Stimulated activated CD8-positive, alpha-beta memory T cell treated with anti-CD3 and anti-CD28 coated beads, Interleukin-2, amount 100 ng/mL, for 1 hour (primary cell): ENCODE measurements at places on chromosomes 12 and 14.

DNA sequence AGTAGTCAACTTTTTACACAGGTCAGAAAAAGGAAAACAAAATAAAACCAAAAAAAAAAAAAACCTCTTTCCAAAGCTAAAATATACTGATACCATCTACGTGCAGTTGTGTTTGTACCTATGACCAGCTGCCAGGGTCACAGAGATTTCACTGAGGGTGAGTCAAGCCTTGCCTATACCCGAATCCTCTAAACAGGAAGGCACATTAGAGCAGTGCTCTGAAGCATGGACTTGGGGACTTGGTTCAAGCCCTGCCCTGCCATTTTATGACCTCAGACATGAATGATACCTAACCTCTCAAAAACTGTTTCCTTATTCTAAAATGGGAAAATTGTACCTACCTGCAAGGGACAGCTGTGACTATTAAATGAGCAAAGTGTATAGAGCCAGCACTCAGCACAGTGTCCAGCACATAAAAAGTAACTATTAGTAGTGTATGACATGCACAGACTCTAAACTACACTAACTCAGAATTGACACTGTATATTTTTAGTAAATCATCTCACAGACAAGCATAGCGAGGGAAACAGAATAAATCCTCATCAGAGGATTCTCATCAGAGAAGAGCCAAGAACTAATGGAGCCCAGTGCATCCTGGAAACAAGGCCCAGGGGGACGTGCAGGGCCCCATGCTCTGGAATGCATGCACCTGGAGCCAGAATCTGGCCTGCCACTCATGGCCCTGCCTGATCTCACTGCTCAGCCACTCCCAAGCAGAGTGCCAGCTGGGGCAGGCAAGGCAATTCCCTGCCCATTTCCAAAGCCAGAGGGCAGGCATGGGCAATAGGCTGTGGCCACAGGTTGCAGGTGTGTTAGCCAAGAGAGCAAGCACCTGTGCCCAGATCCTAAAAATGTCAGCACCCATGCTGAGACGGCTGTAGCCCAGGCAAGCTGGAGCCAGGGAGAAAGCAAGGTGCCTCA, 57.0 kb downstream of the NT5DC3 start:
- no peak for DNase-seq

DNA sequence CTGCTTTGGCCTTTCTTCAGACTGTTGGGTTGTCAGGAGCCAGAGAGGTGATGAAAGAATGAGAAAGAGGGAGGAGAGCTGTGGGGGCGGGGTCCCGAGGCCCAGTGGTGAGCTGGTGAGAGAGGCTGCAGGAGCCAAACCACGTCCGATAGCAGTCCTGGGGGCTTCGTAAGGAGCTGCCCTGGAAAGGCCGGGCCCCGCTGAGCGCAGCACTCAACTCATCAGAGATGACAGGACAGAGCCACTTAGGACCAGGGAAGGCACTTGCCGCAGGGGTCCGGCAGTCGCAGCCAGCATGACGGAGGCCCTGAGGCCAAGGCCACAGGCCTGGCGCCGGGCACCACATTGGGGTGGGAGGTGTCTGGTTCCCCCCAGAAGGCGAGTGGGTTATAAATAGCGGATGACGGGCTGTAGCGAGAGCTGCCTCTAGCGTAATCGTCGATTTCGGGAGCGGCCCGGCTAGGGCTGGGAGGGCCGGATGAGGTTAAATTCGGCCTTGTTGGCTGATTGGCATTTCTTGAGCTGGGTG, 179.0 kb downstream of the TSPAN9 start:
- DNase-seq: no peak

DNA sequence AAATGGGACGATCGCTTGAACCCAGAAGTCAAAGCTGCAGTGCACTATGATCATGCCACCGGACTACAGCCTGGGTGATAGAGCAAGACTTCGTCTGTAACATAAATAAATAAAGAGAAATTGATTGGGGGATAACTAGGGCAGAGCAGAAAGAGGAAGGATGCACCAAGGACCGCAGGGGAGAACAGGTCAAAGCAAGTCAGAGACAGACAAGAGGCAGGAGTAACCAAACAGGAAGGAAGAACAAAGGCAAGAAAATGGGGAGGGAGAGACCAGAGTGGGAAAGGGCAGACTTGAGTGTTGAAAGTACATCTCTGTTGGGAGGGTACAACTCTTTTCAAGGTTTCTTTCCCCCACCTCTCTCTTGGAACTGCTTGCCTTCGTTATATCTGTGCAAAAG, 50.8 kb upstream of the ELK3 start:
- DNase-seq: no peak

DNA sequence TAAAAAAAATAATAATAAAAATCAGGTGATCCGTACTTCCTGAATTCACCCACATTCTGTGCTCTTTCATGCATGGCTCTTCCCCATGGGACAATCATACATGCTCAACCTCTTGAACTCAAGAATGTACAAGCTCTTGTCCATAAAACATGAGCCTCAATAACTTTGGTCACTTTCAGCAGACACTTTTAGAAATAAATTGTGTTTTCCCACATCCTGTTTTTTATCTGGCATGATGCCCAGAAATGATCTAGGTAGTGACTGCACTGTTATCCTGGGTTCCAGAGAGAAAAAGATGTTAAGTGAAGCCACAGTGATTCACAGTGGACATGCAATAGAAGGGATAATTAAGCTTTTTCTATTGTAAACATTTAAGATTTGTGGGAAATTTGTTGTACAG, 537.6 kb upstream of the TMEM132C start:
- DNase-seq: no peak

DNA sequence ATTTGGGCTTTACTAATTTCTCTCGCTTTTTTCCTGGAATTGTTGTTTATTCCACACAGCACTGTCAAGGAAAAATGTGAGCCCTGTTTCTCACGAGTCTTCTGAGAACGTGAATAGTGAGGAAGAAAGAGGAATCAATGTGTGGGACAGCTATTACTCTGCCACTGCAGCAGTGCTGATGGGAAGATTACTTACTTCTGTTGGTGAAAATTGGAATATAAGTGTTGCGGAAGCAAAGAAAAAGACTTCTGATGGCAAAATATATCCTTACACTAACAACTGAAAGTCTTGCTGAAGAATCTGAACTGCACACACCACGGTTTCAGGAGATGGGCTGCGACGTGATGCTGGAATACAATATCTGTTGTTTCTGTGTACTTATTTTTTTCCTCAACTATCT, 884.2 kb downstream of the AACS start:
- DNase-seq: no peak

DNA sequence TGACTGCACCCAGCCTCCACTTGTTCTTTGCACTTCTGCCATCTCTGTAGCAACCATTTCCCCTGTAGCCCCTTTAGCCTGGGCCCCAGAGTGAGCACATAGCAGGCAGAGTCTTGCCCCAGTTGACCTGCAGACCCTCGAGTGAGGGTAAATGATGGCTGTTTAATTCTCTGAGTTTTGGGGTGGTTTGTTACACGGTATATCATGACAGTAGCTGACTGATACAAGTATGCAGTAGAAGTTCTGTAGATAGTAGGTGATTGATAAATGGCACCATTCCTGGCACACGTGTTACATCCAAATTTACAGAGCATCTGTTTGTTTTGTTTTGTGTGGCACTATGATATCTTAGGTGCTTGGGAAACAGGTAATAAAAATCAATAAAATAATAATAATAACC, 32.4 kb downstream of the CALM1 start:
- DNase-seq: no peak

DNA sequence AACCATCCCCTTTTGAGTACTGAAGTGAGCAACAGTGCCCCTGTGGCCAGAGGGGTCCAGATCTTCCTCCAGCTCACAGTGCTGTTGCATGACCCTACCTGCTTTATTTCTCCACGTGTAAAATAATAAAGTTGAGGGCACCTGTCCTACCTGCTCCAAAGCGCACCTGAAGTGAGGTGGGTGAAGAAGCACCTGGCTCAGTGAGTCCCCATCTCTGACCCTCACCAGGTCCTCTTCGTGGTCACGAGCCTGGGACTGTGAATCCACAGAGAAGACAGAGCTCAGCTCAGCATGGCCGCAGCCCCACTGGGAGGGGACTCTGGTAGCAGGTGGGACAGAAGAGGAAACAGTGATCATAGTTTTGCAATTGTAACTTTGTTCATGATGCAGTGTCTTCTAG, 976.7 kb upstream of the TMEM132C start:
- DNase-seq: no peak

DNA sequence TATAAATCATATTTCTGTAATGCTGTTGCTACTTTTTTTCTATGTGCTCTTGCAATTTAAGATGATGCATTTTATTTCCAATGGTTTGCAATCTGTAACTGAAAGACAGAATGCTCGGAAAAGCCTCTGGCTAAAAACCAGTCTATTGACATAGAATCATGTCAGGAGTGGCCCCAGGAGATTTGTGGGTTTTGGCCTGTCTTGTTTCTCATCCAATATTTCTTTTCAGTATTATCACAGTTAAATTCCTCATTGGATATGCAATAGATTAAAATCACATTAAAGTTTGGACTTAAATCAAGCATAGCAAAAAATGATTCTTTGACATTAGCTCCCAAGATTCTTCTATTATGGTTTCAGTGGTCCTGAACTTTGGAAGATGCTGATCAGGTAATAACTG, 19.1 kb upstream of the SLC38A2 start:
- no peak for DNase-seq

GRCh38 chr12:81094718-81095360, 17.0 kb downstream of the ACSS3 start:
- DNase-seq: no peak

DNA sequence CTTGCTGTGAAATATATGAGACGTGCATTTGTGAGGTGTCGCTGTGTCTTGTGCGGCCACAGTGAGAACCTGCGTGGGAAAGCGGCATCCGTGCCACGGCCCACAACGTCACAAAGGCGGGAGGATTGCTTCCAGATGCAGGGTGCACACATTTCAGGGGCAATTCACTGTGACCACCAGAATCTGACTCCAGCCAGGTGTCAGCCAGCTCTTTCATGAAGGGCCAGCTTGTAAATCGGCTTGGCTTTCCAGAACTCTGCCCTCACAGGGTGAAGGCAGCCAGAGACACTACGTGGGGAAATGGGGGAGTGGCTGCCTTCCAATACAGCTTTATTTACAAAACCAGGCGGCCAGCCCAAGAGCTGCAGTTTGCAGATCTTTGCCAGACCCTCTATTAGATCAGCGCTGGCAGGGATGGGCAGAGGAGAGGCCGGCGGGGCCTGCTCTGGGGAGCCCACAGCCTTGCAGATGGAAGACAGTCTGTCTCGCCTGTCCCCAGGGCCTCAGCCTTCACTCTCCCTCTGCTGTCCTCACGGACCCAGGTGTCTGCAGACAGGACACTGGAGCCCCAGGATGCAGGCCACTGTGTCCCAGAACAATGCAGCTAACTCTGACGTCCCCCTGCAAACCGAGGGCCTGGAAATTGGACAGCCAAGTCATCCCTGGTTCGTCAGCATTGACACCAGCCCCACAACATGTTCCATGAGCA, 53.5 kb downstream of the ADGRD1 start:
- DNase-seq: no peak

DNA sequence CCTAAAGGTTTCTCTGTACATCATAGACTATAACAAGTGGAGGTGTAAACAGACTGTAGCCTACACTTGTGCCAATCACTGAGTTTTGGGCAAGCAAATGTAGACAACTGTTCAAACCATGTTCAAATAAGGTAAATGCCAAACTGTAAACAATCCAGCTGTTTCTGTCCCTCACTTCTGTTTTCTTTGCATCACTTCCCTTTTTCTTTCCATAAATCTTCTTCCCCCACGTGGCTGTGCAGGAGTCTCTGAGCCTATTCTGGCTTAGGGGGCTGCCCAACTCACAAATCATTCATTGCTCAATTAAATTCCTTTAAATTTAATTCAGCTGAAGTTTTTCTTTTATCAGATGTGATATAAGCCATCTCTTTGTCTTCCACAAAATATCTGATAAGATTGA, 65.1 kb upstream of the CPM start:
- no peak for DNase-seq

GRCh38 chr12:1688086-1688710, 2.7 kb upstream of the ADIPOR2 start:
- no peak for DNase-seq

DNA sequence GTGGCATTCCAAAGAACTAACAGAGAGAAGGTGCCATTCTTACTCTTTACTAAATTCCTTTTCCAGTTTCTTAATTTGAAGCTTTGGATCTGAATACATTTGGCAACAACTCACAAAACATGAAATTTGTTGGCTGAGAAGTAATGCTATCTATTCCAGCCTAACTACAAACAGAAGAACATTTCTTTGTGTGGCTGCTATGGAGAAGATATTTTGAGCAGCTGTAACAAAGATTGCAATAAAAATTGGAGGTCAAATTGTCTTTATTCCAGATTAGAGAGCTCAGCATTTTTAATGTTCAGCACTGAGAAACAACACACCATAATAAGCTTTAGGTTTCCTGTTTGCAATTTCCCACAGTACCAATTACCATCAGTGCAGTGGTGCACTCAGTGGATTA, 835.8 kb upstream of the FLRT2 start:
- no peak for DNase-seq

DNA sequence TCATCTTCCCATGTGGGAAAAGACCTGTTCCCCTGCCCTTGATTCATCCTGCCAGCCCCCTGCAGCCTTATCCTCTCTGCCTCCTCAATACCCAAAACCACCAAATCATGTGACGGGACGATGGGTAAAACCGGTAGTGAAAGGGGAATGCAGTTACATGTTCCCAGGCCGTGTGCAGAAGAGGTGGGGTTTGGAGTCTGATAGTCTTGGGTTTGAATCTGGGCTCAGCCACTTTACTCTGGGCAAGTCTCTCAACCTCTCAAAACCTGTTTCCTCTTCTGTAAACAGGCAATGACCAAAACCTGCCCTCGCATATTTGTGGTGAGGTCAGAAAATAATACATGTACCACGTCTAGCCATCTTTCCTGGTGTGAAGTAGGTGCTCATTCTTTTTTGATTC, 123.0 kb downstream of the PLXNC1 start:
- DNase-seq: no peak

DNA sequence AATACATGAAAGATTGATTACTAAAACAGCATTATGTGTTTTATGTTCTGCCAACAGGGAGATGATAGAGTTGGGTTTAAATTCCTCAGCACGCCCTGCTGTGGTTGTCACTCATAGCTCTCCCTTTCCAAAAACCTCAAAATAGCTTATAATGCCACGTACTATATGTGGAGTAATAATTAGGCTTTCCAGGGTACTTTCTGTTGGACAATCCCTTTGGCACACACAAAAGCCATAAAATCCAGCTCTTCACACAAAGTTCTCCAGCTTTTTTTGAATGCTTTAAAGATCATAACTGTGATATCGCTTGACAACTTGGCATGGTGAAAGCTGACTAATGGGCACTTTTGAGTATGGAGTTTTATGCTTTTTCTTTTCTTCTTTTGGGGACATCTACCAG, 145.3 kb upstream of the DCN start:
- DNase-seq: no peak

GRCh38 chr12:102848832-102849231, 68.2 kb downstream of the PAH start:
- no peak for DNase-seq

GRCh38 chr14:71135496-71135895, 228.2 kb downstream of the PCNX1 start:
- no peak for DNase-seq

DNA sequence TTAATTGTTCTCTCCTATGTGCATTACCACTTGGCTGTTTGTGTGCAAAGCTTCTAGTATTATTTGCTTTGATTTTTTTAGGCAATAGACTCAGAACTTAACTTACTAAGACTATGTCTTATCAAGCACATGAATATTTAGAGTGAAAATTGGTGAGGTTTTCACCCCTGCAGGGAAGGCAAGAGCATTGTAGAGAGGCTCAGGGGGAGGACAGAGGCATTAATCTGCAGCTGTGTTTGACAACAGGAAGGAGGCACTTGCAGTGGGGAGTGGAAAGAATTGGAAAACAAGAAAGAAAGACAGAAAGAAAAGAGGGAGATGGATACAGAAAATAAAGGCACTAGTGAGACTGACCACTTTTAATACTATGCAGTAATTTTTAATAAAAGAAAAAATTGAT, 431.6 kb downstream of the PDZRN4 start:
- no peak for DNase-seq
